ENCODE measurements at places on chromosomes 7 and 10.

DNA sequence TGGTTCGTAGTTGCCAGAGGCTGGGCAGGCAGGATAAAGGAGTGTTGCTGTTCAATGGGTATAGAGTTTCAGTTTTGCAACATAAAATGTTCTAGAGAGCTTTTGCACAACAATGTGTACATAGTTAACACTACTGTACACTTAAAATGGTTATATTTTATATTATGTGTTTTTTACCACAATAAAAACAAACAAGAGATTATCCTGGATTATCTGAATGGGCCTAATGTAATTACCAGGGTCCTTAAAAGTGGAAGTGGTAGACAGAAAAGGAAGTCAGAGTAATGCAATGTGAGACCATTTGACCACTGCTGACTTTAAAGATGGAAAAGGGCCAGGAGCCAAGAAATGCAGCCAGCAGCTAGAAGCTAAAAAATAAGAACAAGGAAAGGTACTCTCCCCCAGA is 159.7 kb downstream of the SGMS1 start:
- no peak for DNase-seq

- DNase-seq, result no peak
Measured at GRCh38 chr10:71205468-71205867, 6.9 kb upstream of the UNC5B start.

DNA sequence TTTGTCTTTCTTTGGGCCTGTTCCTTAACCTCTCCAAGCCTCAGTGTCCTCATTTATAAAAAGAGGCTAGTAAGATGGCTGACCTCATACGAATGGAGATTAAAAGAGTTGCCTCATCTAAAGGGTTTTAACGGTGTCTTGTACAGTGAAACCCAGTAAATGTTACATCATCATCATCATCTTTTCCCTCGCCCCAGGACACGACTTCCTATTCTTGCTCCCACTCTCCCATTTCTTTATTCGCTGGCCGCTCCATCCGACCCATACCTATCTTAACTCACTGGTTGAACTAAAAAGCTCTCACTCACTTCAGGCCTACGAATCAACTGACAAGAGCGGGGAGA is 554 bp downstream of the FRA10AC1 start:
- DNase-seq, result no peak

DNA sequence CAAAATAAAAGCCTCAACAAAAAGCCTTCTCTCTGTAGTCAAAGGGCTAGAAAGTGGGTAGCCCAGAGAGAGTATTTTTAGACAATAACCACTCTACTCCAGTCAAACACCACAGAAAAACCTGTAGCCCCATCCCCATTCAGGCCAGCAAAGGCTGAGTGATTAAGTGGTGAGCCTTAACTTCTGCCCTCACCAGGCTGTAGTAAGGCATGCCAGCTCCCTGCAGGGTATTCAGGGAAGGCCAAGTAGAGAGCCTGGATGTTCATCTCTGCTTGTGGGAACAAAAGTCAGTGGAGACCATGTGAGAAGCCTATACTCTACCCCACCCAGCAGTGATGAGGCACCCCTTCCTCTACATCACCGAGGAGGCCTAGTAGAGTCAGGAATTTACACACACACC is 51.2 kb downstream of the HIF1AN start:
- no peak for DNase-seq

DNA sequence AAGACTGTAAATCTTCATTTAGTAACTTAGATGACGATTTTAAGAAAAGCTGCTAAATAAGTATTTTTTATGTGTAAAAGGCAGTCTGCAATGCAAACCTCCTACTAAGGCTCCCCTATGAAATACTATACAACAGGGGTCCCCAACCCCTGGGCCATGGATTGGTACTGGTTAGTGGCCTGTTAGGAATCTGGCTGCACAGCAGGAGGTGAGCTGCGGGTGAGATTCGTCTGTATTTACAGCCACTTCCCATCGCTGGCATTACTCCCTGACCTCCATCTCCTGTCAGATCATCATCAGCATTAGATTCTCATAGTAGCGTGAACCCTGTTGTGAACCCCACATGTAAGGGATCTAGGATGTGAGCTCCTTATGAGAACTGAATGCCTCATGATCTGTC is 580.4 kb downstream of the MAGI2 start:
- DNase-seq, result peak; percentile 11

GRCh38 chr7:82032901-82033300 is 263.1 kb upstream of the HGF start:
- no peak for DNase-seq

GRCh38 chr10:86165666-86166065 is 200.9 kb downstream of the GRID1 start:
- no peak for DNase-seq

DNA sequence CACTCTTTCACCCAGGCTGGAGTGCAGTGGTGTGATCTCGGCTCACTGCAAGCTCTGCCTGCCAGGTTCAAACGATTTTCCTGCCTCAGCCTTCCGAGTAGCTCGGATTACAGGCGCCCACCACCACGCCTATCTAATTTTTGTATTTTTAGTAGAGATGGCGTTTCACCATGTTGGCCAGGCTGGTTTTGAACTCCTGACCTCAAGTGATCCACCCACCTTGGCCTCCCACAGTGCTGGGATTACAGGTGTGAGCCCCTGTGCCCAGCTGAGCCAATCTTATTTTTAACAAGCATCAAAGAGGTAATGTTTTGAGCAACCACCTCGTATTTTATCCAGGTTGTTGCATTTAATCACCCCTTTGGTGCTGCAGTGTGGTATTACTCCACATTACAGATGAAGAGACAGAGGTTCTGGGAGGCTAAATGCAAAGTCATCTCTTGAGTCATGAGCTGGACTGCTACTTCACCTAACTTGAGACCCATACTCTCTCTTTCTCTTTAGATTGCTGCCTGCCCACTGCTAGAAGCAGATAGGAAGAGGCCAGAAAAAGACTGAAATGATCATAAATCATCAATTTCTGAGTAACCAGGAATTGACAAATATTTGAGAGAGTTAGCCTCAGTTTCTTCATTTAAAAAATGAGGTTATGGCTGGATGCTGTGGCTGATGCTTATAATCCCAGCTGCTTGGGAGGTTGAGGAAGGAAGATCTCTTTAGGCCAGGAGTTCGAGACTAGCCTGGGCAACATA is 116.2 kb downstream of the CAMK1D start:
- no peak for DNase-seq

GRCh38 chr10:21421016-21421415 is 104.5 kb downstream of the SKIDA1 start:
- DNase-seq, result no peak

- no peak for DNase-seq
Measured at GRCh38 chr7:83655951-83656556, 7.1 kb upstream of the SEMA3E start.

DNA sequence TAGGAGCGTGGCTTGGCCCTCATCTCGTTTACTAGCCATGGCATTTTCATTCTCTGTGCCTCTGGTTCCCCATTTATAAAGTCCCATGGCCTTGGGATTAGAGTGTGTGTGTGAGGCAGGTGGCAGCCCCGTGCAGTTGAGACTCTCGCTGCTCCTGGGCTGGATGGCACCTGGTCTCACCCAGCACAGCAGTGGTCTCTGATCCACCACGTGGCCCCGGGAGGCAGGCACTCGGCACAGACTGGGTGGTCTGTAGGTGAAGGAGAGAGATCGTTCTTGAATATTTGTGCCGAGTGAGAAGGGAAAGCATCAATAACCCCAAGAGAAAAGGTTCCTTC is 50.4 kb downstream of the CALML3 start:
- no peak for DNase-seq

- DNase-seq, result no peak
Measured at GRCh38 chr7:37349979-37350590, 98.6 kb downstream of the ELMO1 start.

DNA sequence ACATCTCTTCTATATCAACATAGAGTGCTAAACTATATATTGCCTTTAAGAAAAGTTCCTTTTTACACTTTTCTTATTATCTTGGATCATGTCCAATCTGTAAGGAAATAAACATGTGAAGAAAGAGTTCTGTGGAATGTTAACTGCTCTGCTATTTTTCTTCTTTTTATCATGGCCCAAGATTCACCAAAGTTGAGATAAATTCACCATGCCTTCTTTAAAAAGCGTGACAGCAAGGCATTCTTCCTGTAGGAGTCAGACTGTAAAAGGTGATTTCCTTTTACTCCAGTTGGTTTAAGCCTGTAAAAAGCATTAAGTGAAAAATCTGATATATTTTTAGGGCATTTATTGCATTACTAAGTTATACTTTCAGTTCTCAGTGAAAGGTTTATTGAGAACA is 165.7 kb upstream of the FZD1 start:
- DNase-seq, result no peak

GRCh38 chr7:106964466-106964865 is 80.0 kb upstream of the PRKAR2B start:
- no peak for DNase-seq

- peak; percentile 24 for DNase-seq
Measured at GRCh38 chr7:20114468-20114867, 102.7 kb downstream of the MACC1 start.

GRCh38 chr7:149070372-149071125 is 20.0 kb downstream of the ZNF786 start:
- peak; percentile 46 for DNase-seq

DNA sequence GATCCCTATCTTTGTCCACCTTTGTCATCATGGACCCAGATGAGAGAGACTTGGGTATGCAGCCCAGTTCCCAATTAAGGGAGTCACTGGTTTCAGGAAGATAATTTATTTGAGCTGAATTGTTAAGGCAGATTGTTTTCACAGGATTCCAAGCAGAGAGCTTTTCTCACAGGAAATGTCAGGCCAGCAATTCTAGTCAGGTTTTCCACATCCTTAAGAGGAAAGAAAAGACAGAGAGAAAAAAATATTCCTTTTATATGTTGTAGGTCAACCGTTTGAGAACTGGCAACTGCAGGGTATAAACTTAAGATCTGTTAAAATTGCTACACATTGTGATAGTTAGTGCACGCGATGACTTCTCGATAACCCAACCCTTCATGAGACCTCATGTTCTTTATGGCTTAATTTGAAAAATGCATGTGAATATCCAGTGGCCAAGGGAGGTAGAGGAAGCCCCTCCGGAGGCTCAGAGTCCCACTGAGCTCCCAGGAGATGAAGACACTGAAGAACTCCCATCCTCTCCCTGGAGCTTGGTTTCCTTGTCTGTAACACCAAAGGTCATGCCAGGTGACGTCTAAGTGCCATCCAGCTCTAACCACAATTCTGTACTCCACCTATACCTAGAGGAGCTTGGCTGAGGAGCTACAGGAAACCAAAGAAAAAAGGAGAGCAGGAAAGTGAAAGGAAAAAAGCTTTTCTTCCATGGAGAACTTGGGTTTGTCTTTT is 45.6 kb downstream of the MINDY4 start:
- no peak for DNase-seq

DNA sequence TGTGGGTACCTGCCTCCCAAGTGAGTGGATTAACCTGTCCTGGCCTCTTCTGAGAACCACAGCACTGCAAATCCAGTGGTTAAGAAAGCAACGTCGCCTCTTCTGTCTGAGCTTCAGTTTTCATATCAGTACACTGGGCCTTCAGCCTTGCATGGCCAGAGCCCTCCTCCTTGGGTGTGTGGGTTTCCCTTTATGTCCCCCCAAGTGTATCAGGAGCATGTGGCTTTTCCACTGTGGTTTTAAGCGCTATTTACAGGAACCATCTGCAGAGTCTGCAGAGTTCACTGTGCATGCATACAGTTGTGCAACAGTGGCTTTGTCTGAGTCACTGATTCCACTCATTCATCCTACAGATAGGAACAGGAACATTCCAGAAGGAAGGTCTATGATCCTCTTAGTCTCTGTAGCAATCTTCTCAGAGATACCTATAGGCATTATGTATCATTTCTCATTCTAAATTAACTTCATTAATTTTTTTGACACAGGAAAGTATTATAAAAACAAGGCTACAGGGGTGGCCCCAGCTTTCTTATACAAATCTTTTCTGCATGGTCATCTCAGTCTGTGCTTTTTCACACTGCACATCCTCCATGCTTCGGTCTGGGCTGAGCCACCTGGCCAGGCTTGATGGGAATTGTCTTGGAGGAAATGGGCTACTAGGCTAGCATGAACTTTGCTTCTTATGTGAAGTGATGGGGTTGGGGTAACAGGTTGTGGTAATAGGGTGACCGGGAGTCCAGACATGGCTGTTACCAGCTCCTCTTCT is 17.1 kb downstream of the MBL2 start:
- no peak for DNase-seq

DNA sequence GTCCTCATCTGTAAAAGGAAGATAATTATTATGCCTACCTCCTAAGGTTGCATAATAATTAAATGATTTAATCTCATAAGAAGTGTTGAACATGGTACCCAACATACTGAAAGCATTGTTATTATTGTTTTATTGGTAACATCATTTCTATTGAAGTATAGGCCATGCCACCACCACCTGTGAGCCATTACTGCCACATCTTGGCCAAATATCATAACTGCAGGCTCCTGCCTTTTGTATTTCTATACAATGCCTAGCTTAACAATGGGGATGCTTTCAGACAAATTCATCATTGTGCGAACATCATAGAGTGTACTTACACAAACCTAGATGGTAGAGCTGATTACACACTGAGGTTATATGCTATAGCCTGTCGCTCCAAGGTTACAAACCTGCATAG is 61.1 kb upstream of the NPSR1 start:
- DNase-seq, result no peak

GRCh38 chr7:31882187-31882586 is 188.0 kb downstream of the PDE1C start:
- DNase-seq, result no peak

- DNase-seq, result no peak
Measured at GRCh38 chr10:24891823-24892222, 60.6 kb downstream of the PRTFDC1 start.

- DNase-seq, result no peak
Measured at GRCh38 chr7:69703099-69703498, 104.8 kb downstream of the AUTS2 start.

GRCh38 chr10:22727663-22728062 is 13.3 kb upstream of the PIP4K2A start:
- DNase-seq, result no peak

- no peak for DNase-seq
Measured at GRCh38 chr10:52390388-52390787, 76.3 kb downstream of the DKK1 start.

DNA sequence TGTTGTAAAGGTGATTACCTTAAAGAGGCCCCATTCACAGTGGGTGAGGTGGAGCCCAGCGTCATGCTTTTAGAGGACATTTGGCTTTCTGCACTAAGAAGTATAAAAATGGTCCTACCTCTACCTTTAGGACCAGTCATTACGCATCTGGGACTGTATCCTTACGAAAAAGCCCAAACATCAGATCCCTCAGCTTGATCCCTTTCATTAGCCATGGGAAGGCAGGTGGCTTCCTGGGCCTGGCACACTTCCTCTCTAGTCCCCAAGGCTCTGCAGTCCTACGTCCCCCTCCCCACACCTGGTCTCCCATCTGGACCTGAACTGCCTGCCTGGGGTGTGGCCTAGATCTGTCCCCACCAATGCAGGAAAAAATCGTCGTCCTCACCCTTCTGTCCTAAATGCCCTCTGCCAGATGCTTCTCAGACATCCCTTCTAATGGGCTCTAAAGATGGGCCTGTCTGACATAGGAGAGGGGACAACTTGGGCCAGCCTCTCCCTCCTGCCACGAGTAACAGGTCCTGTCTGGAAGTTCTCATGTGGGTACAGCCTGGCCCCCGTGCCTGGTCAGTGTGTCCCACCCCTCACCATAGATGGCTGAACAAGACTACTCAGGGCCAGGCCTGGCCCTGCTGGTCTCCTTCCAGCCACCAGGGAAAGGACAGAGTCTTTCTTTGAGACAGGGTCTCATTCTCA is 11.8 kb upstream of the SLC18A3 start:
- DNase-seq, result no peak

All from ELF-1 (cell line).